ENCODE measurements at places on chromosomes 5 and 9.

DNA sequence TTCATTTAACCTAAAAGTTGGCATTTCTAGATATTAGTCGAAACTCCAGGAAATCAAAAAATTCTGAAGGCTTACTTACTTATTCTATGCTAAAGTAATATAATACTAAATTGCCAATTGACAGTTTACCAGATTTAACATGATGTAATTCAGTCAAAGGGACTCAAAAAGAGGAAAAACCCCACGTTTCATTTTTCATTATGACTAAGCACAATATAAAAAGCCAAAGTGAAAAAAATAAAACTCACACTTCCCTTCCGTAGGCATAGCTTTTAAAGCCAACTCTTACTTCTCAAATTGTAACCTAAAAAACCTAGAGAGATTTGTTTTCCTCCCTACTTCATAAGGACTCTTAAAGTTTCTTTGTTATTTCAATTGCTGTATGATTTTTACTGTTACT, 146.6 kb downstream of the RAPGEF6 start:
- DNase-seq = no peak

- no peak for DNase-seq
These were observed at the start of gene RANBP17 for GRCh38 chr5:170861917-170862766. RANBP17 (plus strand) TSS chr5:170862018.

DNA sequence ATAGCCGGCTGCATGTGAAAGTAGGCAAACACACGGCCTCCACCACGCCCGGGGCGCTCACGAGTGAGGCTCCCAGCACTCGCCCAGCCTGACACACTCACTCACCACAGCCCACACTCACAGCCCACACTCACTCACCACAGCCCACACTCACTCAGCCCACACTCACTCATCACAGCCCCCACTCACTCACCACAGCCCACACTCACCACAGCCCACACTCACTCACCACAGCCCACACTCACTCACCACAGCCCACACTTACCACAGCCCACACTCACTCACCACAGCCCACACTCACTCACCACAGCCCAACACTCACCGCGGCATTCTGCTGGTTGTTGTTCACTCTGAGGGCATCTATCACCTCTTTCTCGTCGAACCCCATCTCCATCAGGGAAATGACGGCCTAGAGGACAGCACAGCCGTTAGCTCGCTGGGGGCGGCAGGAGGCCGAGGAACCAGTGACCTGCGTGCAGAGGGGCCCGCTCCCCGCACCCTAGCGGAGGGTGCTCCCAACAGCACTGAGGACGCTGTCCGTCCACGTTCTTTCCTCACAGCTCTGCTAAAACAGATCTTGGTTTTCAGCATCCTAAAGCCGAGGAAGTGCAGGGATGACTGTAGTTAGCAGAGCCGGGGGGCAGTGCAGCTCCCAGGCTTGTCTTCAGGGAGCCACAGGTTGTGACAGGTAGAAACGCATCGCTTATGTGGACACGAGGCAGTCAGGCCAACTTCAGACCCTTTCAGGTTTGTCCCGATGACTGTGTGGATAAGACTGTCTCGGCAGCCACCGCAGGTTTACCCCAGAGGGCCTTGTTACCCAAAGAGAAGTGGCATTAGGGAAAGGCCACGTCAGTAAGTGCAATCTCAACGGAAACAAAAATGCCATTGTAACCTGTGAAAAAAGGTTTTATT, 21.6 kb downstream of the UBAC1 start:
- no peak for DNase-seq

DNA sequence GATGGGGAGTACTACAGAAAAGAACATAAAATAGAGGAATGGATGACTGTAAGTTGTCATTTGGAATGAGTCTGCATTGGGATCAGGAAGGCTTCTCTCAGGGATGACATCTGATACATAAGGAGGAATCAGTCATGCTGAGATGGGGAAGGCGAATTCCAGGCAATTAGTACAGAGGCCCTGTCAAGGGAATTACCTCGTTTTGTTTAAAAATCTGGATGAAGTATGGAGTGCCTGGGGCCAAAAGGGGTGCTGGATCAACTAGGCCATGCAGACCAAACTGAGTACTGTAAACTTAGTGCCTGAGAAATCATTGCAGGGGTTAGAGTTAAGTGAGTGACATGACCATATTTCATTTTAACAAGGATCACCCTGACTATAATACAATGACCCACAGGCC, 30.5 kb downstream of the JAKMIP2 start:
- DNase-seq = no peak

GRCh38 chr5:10111571-10111970, 138.1 kb downstream of the ATPSCKMT start:
- no peak for DNase-seq

GRCh38 chr5:145937432-145938250, 1.3 kb downstream of the SH3RF2 start:
- DNase-seq = no peak

GRCh38 chr5:88495810-88496209, 227.2 kb upstream of the TMEM161B start:
- DNase-seq = no peak

GRCh38 chr9:93096131-93096802, at the start of gene CARD19:
CARD19 (plus strand) TSS chr9:93096217; CDS start chr9:93096346, 129 bp downstream.
- DNase-seq = no peak

- DNase-seq = no peak
These were observed 391.1 kb downstream of the TLE4 start for GRCh38 chr9:79962836-79963235.

DNA sequence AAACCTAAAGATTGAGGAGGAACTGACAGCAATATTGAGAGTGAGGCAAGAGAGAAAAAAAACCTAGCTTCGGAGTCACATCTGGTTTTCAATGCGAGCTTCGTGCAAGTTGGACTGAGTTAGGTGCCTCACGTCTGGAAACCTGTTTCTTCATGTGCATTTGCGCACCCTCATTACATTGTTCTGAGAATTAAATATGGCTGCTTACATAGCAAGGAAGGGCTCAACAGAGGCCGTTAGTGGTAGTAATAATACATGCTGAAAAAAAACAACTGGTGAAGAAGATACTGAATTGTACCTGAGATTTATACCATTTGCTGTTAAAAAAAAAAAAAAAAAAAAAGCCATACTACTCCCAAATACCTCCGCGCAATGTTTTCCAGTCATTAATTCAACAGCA, 18.6 kb downstream of the DNAJA1 start:
- DNase-seq = no peak

- no peak for DNase-seq
These were observed 294.0 kb upstream of the EFNA5 start for GRCh38 chr5:107964722-107965121.

DNA sequence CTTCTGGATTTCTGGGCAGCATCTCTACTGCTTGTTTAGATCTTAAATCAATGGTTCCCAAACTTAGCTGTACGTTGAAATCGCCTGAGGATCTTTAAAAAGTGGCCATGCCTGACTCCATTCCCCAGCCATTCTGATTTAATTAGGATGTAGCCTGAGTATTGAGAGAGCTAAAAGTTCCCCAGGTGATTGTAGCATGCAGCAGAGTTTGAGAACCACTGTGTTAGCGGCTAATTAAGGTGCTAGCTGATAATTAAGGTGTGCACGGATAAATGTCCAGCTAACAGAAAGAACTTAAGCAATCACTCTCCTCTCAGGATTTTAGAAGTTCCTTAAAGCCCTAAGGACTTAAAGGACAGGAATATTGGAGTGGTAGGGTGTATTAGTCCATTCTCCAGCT, 89.1 kb downstream of the NMUR2 start:
- no peak for DNase-seq

DNA sequence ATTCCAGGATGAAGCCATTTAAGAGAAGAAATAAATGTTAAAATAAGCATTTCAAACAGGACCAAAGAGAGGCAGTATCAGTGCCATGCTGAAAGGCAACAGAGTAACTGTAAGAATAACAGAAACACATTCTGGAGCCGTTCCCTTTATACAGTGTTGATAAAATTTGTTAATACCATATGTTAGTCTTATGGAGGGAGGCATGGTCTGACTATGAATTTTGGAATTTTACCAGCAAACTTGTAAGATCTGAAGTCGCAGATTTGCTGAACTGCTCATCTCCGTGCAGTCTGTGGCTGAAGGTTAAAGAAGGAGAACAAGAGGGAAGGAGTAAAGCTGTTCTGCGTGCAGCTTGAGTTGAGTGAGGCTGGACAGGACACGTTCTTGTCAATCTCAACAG, 508.4 kb downstream of the NFIB start:
- DNase-seq = no peak

GRCh38 chr5:773517-774264, 10.8 kb downstream of the ZDHHC11B start:
- no peak for DNase-seq

- no peak for DNase-seq
These were observed 5.5 kb upstream of the AQP3 start for GRCh38 chr9:33452828-33453271.

DNA sequence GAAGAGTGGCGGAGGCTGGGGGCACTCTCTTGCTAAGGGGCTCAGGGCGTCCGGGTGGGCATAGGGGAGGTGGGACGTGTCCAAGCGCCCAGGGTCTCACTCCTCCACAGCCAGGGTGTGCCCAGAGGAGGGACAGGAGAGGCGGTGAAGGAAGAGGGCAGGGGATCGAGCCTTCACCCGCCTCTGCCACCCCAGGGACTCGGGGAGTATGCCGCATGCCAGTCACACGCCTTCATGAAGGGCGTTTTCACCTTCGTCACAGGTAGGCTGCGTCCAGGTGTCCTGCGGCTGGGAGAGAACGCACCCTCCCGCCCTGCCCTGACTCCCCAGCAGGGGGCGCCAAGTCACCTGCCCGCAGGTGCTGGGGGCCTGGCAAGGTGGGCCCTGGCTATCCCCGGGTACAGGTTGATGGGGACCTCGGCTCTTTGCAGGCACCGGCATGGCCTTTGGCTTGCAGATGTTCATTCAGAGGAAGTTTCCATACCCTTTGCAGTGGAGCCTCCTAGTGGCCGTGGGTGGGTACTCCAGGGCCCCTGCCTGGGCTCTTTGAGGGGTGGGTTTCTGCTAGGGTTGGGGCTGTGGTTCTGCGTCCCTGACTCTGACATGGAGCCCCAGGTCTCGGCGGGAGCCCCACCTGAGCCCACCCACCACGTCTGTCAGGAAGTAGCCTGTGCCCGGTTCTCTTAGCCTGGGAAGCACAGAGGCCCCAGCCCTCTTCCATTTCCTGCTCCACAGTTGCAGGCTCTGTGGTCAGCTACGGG, 552 bp downstream of the TMEM141 start:
- DNase-seq = peak; percentile 22

- DNase-seq = no peak
These were observed 13.5 kb downstream of the COL5A1 start for GRCh38 chr9:134655101-134655500.

DNA sequence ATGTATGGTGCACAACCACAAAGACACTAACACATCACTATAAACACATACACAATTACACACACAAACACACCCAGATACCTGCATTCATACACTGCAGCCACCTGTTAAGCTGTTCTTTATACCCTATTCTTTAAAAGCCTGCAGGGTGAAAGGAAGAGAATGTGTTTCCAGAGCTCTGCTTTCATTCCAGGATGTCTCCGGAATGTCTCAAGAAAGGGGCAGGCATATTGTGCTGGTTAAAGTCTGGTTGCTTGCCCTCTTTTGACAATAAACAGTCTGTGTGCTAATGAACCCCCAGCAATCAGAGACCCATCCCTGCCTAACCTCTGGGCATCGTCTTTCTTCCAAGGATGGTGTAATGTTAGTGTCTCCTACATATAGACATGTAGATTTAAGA, 181.6 kb downstream of the EPB41L4A start:
- no peak for DNase-seq

GRCh38 chr5:143898381-143898780, 86.4 kb downstream of the HMHB1 start:
- no peak for DNase-seq

- DNase-seq = no peak
These were observed 36.7 kb downstream of the PAX5 start for GRCh38 chr9:36997414-36997813.

DNA sequence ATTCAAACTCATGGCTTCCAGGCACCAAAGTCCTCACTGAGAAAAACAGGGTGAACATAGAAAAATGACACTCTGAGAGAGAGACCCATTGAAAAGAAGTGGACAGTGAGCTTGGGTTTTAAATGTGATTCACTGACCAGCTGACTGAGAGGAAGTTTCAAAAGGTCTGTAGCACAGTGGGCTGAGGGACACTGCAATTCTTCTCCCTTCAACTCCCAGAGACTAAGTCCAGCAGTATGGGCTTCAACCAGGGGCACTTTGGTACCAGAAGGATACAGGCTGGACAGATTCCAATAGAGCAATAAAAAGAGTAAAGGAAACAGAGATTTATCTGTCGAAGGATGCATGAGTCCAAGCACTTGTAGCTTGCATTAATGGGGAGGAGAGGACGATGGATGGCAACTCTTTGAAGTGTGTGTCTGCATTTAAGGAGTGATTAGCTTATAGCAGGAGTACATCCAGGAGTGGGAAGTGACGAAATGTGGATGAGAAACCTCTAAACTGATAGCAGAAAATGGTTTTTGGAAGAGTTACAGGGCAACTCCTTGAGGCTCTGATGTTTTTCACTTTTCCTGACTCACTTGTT, 117.0 kb upstream of the ANKRD55 start:
- no peak for DNase-seq

DNA sequence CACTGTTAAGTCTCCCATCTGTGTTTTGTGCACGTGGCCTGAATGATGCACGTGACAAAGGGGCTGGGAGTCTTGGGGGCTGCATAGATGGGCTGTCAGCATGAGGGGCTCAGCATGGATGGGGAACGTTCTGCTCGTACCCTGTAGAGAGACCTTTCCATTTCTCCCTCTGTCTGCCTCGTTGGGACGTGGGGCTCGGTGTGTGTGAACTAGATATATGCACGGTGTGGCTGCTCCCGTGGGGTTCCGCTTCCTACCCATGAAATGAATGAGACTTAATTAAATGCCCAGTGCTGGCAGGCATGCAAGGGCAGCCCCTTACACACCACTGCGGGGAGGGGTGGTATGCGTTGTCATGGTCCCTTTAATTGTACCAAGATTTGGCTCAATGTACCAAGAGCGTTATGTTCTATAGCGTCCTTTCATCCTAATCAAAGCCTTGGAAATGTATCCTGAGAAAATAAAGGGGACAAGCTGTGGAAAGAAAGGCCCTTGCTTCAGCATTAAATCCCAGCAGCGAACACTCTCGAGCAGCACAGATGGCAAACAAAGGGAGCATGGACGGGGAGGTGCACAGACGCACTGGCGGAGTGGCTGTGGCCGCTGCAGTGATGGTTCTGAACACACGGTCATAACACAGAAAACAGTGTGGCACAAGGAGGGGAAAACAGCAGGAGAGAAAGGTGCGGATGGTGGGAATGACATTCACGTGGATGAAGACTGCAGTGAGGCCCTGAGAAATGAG, 66.8 kb downstream of the RASGEF1C start:
- DNase-seq = no peak

DNA sequence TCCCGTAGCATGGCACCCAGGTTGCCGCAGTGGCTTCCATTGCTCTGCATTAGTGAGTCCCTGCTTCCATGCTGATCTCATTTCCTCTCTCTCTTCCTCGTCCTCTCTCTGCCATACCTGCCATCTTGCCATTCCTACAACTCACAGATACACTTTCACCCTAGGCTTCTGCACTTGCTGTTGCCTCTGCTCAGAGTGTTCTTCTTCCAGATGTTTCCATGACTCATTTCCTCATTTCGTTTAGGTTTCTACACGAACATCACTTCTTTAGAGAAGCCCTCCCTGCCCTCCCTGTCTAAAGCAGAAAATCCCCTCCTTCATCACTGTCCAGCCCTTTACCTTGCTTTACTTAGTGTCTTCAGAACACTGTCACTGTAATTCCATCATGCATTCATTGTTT, 115.2 kb upstream of the WWC1 start:
- no peak for DNase-seq

Data from stimulated activated CD4-positive, alpha-beta T cell treated with anti-CD3 and anti-CD28 coated beads, Interleukin-1b, Interleukin-23, amount 100 ng/mL, for 1 hour (primary cell).